ENCODE measurements at places on chromosomes 2 and 18. TPM values are rescaled to one million over a fixed set of nuclear protein-coding genes. Genes with fewer than 3 reads are reported as not detected.

Gene NIF3L1
- total RNA-seq: 63.1 TPM

Gene STAT4
- 2.2 TPM for total RNA-seq

Gene SERPINB12
- total RNA-seq: not detected

Gene FOXI3
- total RNA-seq: not detected

Gene SETBP1
- 3.5 TPM for total RNA-seq

Gene TMSB10
- total RNA-seq: 5,246 TPM

DNA sequence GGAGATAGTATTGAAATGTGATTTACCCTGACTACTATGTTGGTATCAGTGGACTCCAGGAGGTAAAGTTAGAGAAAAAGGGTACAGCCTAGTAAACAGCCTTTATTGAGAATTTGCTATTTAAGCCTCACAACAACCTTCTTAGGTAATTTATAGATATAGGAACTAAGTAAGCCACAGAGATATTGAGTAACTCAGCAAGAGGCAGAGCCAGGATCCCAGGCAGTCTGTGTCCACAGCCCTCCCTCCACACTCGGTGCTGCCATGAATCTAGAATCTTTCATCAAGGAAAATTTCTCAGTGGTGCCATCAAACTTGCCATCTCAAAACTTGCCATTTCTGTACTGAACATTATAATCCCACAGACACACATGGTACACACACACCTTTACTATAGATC is 170.9 kb downstream of the CAPN13 start:
- DNase-seq: no peak

DNA sequence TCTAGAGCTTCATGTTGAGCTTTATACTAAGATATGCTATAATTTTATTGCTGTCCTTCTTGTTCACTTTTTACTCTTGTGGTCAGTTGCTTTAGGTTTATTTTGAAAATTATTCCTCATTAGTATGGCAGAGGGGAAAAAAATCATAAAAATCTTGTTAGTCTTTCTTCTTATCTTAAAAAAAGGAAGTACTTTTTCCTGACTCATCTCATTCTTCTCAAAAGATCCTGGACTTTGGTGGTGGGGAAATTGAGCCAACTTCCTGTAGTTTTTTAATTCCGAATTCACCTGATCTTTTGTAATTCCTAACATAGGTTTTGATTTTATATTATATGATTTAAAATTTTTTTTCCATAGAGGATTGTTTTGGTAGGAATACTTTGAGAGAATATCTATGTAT is 3.8 kb downstream of the SLC4A1AP start:
- DNase-seq: no peak

DNA sequence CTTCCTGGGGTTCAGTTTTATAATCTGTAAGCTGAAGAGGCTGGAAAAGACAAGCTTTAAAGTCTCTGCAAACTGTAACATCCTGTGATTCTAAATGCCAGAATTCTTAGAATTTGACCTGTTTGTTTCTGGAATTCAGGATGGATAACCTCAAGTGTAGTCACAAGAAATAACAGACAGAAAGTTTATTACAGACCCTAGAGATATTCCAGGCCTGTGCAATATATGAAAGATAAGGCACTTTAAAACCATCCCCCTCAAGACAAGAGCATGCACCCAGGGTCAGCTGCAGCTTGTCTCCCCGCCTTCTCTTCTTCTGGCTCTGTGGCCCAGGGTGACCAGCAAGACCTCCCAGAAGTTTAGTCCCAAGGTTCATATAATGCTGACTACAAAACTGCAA is 298.7 kb upstream of the ACVR2A start:
- no peak for DNase-seq

GRCh38 chr2:190481339-190481738 is 53.2 kb downstream of the NEMP2 start:
- DNase-seq: no peak

Data from PC-3 (cell line).